Stimulated activated CD4-positive, alpha-beta T cell treated with anti-CD3 and anti-CD28 coated beads, Interleukin-4, amount 100 ng/mL, for 24 hours (primary cell): ENCODE measurements at places on chromosomes 3 and 15.

DNA sequence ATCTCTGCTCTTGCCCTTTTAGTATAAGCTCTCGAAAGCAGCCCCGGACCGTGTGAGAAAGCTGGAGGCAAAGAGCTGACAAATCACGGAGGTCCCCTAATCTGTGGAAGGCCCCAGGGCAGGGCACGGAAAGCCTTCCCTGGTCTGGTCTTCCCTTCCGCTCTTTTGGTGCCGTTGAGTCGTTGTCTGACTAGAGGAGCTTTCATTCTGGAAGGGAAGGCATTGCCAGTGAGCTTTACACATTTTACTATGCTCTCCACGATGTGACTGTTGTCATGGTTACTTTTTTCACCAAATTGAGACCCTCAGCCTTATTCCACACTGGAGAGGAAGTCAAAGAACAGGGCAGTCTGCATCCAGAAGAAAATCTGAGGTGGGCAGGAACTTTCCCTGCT lies 71.7 kb downstream of the CYP19A1 start:
- DNase-seq, result no peak

- DNase-seq, result no peak
Observed at GRCh38 chr15:66278056-66278455, 15.3 kb upstream of the DIS3L start.

DNA sequence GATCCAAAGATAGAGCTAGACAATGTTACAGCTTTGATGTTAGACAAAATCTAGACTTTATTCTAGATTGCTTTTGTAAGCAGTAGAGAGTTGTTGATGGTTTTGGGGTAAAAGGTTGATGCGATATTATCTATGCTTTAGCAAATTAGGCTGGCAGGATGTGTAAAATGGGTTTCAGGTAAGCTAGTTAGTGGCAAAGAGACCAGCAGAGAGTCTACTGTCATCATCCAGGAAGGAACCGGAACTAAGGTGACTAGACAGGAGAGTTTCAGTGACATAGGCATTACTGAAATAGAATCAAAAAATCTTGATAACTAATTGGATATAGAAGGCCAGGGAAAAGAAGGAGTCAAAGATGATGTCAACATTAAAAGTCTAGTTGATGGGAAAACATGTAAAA lies 11.1 kb downstream of the OR5K2 start:
- no peak for DNase-seq

- no peak for DNase-seq
Observed at GRCh38 chr3:39211332-39212130, 19.1 kb upstream of the XIRP1 start.

- DNase-seq, result no peak
Observed at GRCh38 chr3:174102866-174103265, 705.3 kb downstream of the NLGN1 start.

DNA sequence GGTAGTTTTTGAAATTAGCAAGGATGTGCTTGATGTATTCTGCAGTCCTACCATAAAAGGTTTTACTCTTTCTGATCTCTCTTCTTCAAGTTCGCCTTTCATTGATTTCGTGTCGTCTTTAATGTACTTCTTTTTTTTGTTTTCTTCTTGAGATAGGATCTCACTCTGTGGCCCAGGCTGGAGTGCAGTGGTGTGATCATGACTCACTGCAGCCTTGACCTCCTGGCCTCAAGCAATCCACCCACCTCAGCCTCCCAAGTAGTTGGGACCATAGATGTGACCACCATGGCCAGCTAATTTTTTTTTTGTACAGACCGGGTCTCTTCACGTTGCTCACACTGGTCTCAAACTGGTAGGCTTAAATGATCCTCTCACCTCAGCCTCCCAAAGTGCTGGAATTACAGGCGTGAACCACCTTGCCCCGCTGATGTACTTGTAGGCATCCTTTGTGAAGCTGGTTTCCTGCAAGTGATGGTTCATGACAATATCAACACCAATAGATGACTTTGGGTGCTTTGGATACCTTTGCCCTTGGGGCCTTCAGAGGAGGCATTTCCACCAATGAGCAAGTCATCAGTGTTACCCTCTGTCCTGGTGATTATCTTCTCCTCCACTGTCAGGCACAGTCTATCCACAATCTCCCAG lies 28.9 kb upstream of the RNF7 start:
- no peak for DNase-seq

GRCh38 chr3:39434574-39434973 lies 28.1 kb downstream of the RPSA start:
- no peak for DNase-seq

DNA sequence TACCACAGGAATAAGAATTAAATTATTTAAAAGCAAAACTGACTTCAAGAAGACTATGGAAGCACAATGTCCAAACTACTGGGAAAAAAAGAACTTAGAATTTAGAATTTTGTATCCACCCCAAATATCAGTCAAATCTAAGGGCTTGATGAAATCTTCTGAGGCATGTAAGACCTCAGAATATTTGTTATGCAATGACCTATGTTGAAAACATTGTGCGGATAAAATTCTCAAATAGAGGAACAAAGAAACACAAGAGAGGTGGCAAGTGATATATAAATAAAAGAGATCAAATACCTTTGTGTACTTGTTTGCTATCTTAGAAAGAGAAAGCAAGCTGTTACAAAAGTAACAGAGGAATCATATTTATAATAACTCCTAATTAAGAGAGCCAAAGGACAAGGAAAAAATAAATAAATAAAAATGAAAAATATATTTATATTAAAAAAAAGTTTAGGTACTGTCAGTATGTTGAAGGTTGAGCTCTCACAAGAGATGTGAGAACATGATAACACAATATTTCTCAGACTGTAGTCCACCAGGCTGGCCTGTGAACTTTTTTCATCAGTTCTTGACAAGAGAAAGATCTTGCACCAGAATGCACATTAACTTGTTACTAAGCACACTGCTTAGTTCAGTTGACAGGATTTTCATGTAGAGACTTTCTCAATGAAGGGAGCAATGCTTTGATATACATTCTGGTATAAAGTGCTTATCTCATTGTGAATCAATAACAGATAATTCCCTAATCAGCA lies 50.0 kb downstream of the CPA3 start:
- DNase-seq, result no peak

DNA sequence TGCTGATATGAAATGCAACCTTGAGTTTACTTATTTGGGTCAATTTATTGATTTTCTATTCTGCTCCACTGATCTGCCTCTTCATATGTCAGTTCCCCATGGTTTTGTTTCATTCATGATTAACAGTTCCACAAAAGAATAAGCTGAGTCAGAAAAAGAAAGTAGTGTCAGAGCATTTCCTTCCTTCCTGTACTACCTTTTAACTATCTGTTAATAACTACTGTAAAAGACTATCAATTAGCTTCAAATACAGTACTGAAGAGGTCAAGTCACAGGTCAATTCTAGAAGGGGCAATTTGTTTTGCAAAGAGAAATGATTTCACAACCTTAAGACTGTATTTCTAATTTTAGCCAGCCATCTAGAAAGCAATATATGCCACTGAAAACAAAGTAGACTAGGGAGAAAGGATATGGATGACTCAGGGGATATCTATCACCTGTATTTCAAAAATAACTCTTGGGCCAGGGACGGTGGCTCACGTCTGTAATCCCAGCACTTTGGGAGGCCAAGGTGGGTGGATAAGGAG lies 129.5 kb downstream of the TFDP2 start:
- no peak for DNase-seq

DNA sequence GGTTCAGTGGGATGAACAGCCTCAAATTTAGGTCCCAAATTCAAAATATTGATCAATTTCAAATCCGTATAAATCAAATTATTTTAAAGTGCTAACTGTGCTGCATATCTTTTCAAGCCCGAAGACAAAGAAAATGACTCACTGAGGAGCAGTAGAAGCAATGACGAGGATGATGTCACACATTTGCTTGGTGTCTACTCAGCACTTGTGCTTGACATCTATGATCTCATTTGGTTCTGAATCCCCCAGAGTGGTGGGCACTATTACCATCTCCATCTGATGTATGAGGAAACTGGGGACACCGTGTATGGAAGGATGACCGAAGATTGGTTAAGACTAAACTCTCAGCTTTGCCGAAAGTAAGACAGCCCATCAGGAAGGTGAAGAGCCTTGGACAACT lies 136.5 kb upstream of the CHRNA7 start:
- no peak for DNase-seq

DNA sequence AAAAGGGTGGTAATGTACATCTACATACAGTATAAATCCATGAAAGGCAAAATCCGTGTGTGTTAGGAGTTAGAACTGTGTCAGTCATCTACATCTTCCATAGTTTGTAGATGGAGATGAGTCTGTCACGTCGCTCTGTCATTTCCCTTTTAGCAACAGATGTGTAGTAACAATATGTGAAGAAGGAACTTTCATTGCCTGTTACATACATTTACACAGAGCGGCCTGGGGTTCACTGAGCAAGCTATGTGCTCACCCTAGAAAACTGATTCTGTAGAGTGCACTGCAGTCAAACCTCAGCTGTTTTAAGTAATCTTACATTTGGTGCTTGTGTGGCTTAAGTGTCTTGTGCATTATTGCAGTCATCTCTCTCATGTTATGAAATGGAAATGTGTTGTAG lies 41.6 kb upstream of the AP3B2 start:
- no peak for DNase-seq

GRCh38 chr15:57079931-57080620 lies 161.6 kb downstream of the TCF12 start:
- no peak for DNase-seq

GRCh38 chr3:112791736-112792135 lies 54.9 kb downstream of the CD200R1L start:
- DNase-seq, result no peak

DNA sequence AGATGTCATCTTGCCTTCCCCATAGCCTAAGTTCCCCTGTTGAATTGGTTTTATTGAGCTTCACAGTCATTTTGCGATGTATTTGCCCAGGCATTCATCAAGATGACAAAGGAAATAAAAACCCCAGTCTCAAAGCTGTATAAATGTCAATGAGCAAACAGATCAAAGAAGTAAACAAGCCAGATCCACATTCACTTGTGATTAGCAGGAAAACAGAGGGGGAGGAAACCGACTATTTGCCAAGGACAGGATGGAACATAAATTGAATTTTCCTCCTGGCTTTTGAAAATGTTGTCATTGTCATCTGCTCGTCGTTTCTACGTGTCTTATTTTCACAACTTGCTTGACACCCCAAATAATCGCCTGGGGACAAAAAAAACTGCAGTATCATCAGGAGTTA lies 83.5 kb downstream of the SV2B start:
- no peak for DNase-seq

DNA sequence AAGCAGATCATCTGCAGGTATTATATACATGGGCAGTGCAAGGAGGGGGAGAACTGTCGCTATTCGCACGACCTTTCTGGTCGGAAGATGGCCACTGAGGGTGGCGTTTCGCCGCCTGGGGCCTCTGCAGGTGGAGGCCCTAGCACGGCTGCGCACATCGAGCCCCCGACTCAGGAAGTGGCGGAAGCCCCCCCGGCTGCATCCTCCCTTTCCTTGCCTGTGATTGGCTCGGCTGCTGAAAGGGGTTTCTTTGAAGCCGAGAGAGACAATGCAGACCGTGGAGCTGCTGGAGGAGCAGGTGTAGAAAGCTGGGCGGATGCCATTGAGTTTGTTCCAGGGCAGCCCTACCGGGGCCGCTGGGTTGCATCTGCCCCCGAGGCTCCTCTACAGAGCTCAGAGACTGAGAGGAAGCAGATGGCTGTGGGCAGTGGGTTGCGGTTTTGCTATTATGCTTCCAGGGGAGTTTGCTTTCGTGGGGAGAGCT lies 639 bp downstream of the MKRN3 start:
- peak; percentile 22 for DNase-seq
